ENCODE measurements at places on chromosomes 5 and 9.

DNA sequence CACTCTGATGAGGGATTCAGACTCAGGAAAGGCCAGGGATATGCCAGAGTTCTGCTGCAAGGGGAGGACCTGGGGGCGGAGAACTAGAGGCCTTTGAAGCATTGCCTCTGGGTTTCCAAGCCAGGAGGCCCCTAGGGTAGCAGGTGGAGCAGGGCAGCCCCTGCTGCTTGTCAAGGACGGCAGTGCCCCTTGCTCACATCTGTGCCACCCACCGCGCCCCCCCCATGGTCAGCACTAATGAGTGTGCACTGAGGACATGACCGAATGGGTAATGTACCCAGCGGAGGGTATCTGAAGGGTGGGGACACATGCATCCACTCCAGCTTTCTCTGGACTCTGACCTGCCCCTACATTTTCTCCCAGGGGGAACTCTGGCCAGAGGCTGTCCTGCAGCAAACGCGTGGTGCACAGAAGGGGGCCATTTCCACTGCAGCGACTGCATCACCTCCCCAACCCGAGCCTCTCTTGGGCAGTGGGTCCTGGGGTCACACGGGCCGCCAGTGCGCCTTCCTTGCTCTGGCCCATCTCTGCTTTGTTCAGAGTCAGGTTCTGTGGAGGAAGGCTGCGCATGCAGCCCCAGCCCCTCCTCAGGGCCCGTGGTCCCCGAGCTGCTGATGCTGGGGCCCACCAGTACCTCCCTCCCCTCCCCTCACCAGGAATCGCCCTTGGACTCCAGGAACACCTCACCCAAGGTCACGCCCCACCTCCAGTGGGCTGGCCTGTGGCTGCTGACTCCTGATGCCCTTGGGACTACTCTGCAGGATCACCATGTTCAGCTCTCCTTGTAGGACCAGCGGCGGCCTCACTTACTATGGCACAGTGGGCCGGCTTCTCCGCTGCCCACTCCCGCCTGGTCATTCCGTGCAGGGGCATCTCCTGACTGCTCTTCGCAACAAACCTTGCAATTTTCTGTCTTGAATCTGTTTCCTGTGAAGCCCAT is 31.2 kb downstream of the STC2 start:
- no peak for DNase-seq

- DNase-seq: no peak
Observed at GRCh38 chr5:30831605-30832004, 361.9 kb upstream of the CDH6 start.

- no peak for DNase-seq
Observed at GRCh38 chr5:171127314-171127713, 181.7 kb upstream of the TLX3 start.

- DNase-seq: no peak
Observed at GRCh38 chr9:98248737-98249474, 6.5 kb downstream of the TBC1D2 start.

Data from stimulated activated CD8-positive, alpha-beta memory T cell treated with anti-CD3 and anti-CD28 coated beads, Interleukin-12 subunit alpha, Interleukin-12 subunit beta, amount 100 ng/mL, for 1 hour (primary cell).